Fibroblast of upper back skin (primary cell): ENCODE measurements at places on chromosomes 6 and 20.
A peak's percentile ranks its signal among the peaks of the same experiment; 100 is the strongest.

GRCh38 chr6:85961125-85961524 is 318.4 kb upstream of the SYNCRIP start:
- no peak for DNase-seq

GRCh38 chr6:32198345-32198696 is 5.9 kb upstream of the GPSM3 start:
- no peak for DNase-seq

DNA sequence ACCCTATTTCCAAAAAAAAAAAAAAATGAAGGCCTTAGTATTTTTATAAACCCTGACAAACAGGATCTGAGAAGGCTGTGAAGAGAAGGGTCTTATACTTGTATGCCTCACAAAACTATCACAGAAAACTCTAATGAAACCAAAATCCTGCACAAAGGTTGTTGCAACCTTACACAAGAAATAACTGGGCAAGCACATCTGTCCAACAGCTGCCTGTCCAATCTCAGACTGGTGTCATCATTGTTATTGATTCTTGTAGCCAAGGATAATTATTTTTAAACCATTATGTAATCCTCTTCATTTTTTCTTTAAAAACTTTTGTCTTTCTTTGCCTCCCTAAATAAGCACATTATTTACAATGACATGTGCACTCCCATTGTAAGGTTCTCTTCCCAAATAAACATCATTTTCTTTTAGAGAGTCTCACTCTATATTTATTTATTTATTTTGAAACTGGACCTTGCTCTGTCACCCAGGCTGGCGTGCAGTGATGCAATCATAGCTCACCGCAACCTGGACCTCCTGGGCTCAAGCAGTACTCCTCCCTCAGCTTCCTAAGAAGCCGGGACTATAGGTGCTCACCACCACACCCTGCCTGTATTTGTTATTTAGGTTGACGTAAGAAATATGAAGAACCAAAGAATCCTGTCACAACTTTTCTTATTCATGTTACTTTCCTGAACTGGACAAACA is 697.1 kb downstream of the DOK5 start:
- no peak for DNase-seq

DNA sequence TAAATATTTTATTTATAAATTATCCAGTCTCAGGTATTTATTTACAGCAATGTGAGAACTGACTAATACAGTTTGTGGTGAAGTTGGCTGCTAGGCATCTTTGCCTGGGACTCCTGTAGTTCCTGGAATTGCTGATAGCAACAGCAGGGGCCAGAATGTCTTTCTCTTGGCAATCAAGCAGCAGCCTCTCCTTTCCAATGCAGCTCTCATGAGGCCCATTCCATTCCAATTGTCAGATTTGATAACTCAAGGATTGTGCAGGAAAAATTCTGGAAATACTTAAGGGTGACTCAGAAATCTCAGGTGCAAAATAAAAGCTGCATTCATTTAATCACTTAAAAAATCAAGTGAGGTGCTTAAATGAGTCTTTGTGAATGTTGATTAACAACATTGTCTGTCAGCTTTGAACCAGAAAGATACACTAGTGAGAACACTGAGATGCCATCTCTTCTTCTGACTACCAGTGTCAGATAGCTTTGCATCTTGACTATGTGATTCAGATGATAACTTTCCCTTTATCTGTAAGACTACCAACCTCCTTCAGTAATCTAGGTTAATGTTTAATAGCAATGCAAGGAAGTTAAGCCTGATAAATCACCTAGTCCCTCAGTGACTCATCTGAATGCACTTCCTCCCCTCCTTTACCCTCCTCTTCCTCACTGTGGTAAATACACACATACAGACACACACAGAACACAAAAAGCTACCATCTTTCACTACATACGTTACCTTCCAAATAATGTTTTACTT is 32.1 kb upstream of the COL21A1 start:
- peak; percentile 74 for DNase-seq

GRCh38 chr6:31332637-31333602 is 24.1 kb downstream of the HLA-B start:
- no peak for DNase-seq

GRCh38 chr6:112231594-112232060 is 22.7 kb downstream of the LAMA4 start:
- DNase-seq, result peak; percentile 87

GRCh38 chr6:136831873-136832562 is 9.6 kb downstream of the PEX7 start:
- DNase-seq, result no peak

DNA sequence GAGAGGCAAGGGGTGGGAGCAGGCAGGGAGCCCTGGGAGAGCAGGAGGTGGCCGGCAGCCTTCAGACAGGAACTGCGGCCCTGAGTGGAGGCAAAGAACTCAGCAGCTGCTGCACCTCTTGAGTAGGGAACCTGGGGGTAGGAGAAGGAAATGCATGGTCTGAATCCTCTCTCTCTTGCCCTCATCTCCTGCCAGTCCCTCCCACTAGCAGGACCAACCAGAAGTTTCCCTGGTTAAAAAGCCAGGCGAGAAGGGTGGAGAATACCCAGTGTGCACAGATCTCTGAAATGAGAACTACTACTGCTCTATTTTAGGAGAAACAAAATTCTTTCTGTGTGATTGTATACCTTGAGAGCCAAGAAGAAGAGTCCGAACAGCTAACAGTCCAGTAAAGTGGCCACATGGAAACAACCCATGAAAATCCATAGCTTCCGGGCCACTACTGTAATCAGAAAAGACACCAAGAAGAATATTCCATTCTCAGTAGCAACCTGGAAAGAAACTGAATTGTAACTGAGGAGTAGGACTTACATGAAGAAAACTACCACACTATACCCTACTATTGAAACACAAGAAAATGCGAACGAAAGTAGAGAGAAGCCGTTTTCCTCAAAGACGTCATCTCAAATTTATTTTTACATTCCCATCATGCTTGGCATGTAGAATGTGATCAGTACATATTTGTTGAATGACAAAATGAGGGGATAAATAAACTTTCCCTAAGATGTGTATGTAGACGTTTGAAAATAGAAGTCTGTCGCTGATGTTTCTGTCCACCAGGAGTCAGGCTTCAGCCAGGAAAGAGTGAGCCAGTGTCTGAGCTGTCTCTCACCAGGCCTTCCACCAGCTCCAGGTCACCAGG is 25.6 kb downstream of the WRNIP1 start:
- DNase-seq, result peak; percentile 78

GRCh38 chr6:30102970-30103871 is 9.7 kb downstream of the TRIM31 start:
- peak; percentile 86 for DNase-seq

DNA sequence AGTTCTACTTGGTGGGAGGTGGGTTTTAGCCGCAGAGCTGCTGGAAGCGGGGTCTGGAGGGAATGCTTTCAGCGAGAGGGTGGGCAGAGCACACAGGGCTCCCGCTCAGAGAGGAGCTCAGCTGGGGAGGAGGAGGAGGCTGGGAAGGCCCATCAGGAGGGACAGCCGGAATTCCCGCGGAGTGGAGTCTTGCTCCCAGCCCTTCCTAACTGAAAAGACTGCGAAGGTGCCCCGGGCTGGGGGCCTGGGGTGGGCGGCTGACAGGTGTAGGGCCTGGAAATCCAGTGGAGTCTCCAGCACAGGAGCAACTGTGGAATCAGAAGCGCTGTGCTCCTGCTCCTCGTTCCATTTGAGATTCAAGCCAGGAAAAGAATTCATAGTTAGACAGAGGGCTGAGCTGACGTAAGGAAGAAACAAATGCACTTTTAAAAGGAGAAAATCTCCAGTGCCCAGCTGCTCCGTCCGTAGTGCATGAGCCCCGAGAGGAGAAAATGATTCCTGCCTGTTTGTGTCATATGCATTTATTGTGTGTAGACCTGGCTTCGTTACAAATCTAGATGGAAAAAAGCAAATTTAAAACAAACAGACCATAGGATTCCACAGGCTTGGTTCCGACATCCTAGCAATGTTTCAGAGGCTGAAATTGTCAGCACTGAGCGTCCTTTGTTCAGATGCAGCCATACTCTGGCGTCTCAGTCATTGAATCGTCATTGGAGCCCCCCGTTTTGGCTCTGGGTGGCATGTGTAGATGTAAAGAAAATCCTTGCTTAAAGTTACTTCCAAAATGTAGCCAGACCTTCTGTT is 197.7 kb downstream of the SMOC2 start:
- no peak for DNase-seq

- no peak for DNase-seq
Observed at GRCh38 chr6:109867009-109867969, 110.8 kb upstream of the GPR6 start.

- no peak for DNase-seq
Observed at GRCh38 chr6:160036331-160036695, 67.4 kb downstream of the IGF2R start.

- DNase-seq, result peak; percentile 46
Observed at GRCh38 chr20:10970109-10970508, 296.3 kb upstream of the JAG1 start.

DNA sequence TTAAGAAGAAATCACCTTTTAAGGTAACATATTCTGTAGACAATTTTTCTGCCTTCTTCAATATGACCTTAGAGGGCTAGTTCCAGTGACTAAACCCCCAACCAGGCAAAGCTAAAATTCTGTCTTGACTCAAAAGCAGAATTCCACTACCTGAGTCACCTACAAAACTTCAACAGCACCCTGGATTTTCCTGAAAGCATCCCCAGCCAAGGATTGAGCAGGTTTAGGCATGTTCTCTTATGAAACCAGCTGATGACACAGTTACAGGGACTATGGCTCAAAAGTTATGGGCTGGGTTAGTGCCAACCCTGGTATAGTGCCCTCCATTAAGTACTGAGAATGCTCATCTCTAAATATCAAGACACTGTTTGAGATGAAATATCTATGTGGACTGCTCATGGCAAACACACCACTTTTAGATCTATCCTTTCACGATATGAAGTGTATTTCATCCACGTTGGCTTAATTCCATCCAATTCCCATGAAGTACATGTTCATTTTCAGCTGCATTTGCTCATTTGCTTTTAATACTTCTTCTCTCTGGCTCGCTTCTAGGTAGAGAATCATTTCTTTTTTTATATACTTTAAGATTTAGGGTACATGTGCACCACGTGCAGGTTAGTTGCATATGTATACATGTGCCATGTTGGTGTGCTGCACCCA is 53.6 kb upstream of the TNFAIP3 start:
- no peak for DNase-seq

GRCh38 chr20:24497851-24498250 is 28.4 kb downstream of the SYNDIG1 start:
- DNase-seq, result peak; percentile 74

GRCh38 chr6:39831701-39832100 is 39.5 kb downstream of the DAAM2 start:
- no peak for DNase-seq

GRCh38 chr20:43749734-43750294 is 23.0 kb upstream of the GTSF1L start:
- peak; percentile 47 for DNase-seq

- DNase-seq, result no peak
Observed at GRCh38 chr20:13670160-13670559, 31.4 kb upstream of the TASP1 start.

DNA sequence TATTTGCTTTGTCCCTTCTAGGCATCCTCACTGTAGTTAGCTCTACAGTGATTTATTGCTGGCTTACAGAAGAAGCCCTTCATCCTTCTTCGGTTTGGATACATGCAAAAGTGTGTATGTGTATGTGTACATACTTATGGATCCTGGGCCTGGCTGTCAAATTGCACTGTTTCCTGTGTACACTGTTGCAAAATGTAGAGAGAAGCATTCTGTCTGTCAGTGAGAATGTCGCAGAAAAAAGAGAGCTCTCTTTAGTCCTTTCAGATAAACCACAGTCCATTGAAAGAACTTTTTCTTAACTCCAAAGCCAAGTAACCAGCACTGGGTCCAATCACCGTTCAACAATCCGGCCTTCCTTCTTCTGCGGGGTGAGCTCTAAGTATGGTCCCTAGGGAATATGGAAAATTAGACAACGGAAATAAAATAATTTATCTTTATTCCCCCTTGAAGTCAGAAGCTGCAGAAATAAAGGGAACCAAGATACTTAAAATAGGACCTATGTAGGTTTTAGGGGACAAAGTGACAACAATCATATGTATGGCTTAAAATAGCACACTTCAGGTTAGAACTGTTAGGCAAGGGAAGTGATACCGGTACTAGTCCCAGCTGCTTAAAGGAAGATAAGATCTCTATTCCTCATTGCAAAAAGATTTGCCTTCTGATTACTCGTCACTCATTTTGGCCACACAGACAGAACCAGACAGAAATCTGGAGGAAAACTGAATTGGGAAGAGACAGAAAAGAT is 107.0 kb downstream of the CD83 start:
- no peak for DNase-seq

DNA sequence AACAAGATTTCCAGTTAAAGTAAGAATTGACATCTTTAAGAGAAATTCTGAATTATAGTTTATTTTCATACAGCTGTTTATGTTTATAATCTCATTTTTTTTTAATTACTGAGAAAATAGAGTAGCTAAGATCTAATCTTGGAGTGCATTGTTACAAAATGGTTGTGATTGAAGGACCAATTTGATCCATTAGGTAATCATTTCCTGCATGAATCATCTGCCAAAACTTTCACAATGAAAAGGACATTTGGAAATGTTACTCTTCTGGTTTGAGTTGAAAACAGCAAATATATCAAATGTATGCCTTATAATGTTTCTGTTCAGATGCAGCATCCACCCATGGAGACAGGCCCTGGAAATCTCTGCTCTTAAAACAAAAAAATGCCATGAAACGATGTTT is 19.0 kb downstream of the TUBB2A start:
- DNase-seq, result peak; percentile 33

DNA sequence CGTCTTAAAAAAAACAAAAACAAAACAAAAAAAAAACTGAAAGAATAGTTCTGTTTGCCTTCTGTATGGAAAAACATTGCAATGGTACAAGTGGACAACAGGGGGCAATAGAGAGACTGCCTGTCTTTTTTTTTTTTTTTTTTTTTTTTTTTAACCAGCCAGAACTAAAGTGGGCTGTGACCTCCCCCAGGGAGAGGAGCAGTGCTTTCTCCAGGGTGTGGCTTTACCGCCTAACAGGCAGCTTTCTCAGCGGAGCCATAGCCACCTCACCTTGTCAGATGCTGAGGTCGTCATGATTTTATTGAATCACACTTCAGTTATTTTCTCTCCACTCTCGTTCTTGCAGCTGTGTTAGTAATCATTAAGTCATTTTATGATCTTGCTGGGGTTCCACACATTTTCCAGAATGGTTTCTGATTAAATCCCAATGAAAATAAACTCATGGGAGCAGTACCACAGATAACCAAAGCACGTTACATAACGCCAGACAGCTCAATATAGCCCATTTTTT is 78.4 kb downstream of the GMPR start:
- peak; percentile 64 for DNase-seq

DNA sequence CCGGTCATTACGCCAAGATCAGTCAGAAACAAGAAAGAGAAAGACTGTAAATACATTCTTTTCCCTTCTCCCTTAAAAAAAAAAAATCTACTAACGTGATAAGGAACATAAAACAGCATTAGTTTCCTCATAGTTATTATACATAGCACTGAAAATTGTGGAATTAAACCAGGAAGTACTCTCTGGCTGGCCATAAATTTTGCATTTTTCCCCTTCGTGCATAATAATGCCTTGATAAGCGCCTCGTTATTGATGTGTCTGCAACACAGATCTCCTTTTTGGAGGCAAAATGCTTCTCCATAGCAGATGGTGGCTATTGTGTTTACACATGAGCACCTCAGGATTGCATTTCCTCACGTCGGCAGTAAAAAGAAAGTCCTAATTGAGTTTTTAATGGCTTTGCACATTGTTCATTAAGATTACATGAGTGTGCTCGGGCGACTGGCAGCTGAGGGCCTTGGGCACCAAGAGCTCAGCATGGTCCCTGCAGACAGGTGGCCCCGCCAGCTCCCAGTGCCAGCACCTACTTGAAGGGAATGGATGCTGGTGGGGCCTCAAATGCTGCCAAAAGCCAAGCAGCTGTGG is 394.5 kb downstream of the PTPRT start:
- no peak for DNase-seq
